SW 1271 (cell line): ENCODE measurements at places on chromosomes 4 and X.

- no peak for DNase-seq
Observed at GRCh38 chrX:39725114-39725513, 372.6 kb downstream of the BCOR start.

- DNase-seq, result no peak
Observed at GRCh38 chr4:176792326-176793059, at the start of gene VEGFC. VEGFC (minus strand) TSS chr4:176792922; CDS start chr4:176792311, 611 bp downstream.

DNA sequence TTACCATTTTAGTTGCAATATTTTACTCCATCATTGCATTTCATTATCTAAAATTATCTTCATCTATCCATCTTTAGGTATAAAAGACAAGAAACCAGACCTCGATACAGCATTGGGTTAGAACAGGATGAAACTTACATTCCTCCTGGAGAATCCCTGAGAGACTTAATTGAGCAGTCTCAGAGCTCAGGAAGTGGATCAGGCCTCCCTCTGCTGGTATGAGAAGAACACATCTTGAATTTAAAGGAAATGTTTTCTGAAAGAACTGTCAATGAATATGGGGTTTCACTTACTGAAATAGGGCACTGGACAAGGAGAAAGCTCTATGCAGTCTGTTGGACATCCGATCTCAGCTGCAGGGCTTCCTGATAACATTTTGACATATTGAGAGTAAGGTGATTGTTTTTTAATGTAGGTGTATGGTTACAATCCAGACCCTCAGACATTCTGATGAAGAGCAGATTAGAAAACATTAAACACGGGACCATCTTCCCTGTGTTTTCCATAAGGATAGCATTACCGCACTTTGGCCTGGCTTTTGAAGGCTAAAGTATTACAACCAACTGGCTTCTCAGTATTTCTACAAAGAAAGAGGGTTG is 367.2 kb downstream of the BMPR1B start:
- peak; percentile 2 for DNase-seq

- DNase-seq, result no peak
Observed at GRCh38 chr4:4984186-4984585, 35.1 kb downstream of the CYTL1 start.

- no peak for DNase-seq
Observed at GRCh38 chrX:97260679-97261078, 377.0 kb downstream of the RPA4 start.

GRCh38 chrX:148133105-148133725 is 152.1 kb downstream of the FMR1NB start:
- no peak for DNase-seq

- no peak for DNase-seq
Observed at GRCh38 chr4:111610681-111611080, 534.6 kb upstream of the FAM241A start.

GRCh38 chr4:1879485-1879884 is 8.3 kb downstream of the NSD2 start:
- no peak for DNase-seq

DNA sequence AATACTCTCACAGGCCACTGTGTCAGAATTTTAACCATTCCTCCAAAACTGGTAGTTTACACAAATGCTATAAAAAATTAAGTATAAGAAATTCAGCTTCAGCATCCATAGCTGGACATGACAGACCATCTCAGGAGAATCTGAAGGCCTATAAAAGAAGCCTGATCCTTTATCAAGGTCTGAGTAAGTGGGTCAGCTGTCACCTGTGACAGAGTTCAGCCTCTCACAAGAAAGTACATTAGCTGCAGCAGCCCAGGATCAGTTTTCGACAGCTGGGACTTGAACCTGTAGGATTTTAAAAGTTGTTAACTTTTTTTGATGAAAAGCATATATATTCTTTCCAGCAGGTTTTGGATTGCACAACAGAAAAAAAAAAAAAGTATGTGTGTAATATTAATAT is 60.7 kb downstream of the PPP3CA start:
- no peak for DNase-seq

DNA sequence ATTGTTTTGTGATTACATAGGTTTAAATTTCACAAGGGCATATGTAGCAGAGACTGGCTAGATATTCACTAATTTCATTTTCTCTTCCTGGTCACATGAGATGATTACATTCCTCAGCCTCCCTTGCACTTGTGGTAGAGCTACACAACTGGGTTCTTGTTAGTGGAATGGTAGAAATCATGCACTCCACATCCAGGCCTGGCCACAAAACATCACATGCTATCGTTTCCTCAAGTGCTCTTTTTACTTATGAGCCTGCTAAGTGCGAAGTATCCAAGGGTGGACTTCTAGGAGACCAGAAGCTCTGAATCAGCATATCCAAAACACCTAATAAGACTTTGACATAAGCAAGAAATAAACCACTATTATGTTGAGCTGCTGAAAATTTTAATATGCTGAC is 26.4 kb upstream of the HPGDS start:
- DNase-seq, result no peak

DNA sequence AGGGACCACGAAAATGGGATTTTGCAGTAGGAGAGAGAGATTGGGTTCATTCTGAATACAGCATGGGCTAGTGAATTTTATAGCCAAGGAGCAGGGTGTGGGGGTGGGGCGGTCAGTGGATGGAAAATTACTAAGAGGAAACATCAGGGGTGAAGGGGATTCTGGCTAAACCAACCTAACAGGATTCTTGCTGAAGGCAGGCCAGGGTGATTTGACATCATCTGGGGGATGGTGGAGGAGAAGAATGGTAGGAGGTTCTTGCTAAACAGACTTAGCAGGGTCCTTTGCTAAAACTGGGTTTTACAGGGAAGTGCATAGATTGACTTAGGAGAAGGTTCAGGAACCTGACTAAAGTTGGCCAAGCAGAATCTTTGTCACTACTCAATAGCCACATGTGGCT is 91.9 kb downstream of the DNAAF6 start:
- DNase-seq, result no peak

DNA sequence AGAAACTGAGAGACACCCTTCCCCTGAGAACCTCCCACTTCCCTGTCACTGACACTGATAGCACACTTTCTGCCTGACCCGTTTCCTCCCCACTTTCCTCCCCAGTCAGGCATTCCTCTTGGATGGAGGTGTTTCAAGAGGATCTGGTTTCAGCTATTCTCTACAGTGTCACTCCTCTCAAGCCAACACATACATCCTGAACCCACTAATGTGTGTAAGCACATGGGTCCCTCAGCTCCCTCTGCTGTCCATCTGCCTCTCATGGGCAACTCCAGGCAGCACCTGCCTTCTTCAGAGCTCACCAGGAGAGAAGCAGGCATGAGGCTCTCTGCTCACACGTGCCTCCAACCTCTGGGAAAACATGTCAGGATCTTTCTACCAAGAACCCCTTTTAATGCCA is 207.6 kb downstream of the NAF1 start:
- no peak for DNase-seq

- peak; percentile 14 for DNase-seq
Observed at GRCh38 chrX:41779030-41779564, 55.1 kb downstream of the GPR82 start.

DNA sequence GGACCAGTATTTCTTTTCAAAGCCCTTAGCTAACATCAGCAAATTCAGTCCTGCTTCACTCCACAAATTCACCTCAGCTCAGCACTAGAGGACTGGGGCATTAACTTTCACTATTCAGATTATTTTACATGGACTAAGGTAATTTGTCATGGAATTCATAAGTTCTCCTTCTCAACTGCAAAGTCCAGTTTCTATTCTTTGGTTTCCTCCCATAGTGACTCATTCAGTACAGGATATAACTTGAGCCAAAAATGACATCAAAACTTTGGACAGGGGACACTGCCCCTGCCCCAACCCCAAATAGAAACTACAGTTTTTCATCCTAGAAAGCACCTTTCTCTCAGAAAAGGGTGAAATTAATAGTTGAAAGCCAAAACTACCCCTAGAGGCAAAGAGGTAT is 52.7 kb downstream of the COX7B2 start:
- no peak for DNase-seq

DNA sequence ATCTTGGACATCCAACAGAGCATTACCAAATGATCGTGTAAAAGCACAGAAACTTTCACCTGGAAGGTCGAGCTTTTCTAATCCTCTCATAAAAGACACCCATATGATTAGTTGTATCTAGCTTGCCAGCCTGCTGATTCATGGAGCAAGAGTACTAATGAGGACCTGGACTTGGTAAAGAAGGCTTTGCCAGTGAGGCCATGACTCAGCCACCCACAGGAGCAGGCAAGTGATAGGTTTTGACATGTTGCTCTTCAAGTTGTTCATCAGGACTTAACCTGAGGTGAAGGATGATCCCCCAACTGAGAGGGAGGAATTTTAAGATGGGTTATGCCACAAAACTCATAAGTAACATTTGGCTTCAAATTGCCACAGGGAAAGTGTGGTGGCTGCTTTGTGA is 24.7 kb upstream of the EPGN start:
- no peak for DNase-seq

DNA sequence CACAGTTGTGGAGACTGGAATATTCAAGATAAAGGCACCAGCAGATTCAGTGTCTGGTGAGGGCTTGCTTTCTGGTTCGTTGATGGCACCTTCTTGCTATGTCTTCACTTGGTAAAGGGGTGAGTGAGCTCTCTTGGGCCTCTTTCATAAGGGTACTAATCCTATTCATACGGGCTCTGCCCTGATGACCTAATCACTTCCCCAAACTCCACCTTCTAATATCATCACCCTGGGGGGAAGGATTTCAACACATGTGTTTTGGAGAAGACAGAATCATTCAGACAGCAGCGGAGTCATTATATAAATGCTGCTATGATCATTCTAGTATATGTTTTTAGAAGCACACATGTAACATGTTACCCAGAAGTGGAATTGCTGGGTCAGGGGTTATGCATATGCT is 295.3 kb upstream of the CTSO start:
- no peak for DNase-seq

DNA sequence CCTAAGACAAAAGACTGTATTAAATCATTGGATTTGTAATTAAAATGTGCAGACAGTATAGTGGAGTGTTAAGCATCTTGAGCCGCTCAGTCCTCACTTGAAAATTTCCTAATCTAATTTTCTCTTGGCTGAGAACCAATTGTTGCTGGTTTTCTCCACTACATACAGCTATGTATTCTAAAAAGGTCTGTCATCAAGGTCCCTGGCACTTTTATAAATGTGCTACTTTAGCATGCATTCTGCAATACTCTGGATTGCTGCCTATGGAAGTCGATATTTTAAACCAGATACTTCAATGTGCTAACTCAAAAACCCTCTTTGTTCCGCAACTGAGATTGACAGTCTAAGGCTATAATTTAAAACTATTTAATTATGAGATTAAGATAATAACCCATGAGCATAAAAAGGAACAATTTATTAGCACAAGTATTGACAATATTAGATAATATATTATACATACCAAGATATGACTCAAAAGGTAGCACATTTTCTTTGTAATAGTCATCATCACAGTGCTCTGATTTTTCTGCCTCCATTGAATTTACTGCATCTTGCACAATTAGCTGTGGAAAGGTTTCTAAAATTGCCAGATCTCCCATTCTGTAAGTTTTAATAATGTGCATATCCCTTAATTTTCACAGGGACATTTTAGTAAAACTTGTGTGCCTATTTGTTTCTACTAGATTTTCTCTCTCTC is 815.1 kb downstream of the ADGRL3 start:
- no peak for DNase-seq

DNA sequence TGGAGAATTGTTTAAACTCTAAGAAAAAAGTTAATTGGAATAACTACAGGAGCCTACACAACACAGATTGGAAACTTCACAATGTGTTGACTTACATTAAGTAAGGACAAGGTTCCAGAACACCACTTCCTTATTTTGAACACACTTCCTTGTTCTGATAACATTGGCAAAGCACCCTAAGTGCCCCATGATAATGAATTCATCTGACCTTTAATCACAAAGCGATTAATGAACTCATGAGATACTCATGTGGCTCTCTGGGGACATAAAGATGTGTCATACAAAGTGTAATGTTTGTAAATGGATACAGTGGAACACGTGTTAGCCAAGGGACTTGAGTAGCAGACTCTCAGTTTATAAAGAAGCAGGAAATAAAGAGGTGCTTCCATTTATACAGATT is 69.0 kb upstream of the ATOH1 start:
- no peak for DNase-seq

DNA sequence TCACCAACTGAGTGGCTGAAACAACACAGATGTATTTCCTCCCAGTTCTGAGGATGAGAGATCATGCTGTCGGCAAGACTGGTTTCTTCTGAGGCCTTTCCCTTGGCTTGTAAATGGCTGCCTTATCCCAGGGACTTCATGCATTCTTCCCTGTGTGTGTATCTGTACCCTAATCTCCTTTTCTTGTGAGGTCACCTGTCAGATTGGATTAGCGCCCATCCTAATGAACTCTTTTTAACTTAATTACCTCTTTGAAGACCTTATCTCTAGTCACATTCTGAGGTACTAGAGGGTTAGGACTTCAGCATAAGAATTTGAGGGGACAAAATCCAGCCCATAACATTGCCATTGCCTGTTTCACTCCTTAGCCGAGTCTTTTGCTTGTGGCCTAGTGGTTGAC is 59.5 kb upstream of the TMEM150C start:
- no peak for DNase-seq

- DNase-seq, result no peak
Observed at GRCh38 chrX:1546691-1547251, 9.8 kb upstream of the P2RY8 start.

DNA sequence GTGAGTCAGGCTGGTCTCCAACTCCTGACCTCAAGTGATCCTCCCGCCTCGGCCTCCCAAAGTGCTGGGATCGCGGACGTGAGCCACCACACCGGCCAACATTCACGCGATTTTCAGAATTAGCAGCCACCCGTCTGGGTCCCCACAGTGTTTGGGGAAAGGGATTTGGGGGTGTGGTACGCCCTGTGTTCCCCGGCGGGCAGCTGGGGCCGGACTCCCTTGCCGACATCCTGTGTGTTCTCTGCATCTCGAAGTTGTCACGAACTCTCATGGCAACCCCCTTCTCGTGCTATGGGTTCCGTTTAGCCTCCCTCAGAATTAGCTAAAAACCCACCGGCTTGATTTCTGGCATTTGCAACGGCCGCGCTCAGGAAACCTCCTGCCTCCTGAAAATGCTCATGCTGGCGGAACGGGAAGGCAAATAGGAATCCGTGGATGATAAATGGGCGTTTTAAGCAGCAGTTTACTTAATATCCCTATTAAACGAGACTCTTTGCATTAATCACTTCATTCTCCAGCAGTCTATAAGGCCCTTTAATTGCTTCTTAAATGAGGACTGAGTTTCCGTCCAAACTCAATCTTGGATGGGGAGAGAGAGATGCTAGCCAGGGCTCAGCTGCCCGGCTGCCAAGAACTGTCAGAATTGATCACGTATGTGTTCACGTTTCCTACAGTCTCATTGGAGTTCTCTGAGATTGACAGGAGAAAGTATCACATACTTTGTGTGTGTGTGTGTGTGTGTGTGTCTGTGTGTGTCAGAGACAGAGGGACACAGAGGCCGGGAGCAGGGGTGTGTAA is 78.9 kb upstream of the PPP2R3B start:
- no peak for DNase-seq

DNA sequence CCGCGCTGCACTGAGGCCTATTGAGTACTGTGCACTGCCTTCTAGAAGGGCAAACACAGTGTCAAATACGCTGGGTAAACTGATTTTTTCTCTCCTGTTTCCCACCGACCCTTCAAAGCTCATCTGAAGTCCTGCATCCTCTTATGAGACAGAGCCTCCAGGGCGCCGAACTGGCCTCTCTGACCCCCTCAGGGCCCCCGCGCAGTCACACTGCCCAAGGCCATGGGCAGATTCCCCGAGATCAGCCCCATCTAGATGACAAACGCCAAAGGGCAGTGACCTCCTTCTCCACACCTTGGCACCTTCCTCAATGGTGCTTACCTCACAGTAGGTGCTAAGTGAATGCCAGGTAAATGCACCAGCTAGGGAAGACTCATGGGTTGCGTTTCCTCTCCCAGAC is 34.4 kb downstream of the CHST7 start:
- no peak for DNase-seq

- peak; percentile 18 for DNase-seq
Observed at GRCh38 chr4:94582517-94582916, 130.8 kb downstream of the PDLIM5 start.
